ENCODE measurements at places on chromosomes 16 and 17. TPM values are rescaled to one million over a fixed set of nuclear protein-coding genes. Genes with fewer than 3 reads are reported as not detected.

The ICAM2 gene
- total RNA-seq = not detected

The TP53TG3C gene
- not detected for total RNA-seq

The GRIN2A gene
- total RNA-seq = 0.04 TPM

DNA sequence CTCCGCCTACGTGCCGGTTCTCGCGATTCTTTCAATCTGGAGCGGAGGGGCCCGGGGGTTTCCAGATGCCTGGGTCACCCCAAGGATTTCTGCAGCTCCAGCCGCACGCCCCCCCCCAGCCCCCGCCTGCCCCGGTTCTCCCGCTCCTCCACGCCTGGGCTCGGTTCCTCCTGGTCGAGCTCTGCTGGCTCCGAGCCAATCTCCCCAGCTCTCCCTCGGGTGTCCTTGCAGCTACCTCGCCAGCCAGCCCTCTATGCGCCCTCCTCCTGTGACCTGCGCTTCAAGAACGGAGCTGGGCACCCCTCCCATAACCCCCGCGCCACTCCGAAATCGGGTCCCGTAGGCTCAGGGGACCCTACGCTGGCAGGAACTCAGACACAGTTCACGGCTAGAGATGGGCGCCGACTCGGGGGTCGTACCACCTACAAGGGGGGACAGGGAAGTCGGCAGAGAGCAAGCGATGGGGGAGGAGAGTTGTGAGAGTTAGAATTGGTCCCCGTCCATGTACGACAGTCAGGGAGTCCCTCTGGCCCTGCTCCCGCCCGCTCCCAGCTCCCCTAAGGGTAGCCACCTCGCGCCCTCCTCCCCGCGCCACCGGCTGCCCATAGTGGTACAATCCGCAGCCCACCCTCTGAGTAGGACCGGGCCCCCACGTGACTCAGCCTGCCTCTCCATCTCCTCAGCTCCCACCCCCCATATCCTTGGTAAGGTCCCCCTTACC, 961 bp downstream of the FGF11 start:
- no peak overlapping the region for H3K27ac ChIP-seq
- DNase-seq = peak; percentile 28
- peaks cover 4% of the 10 kb centered on the region for H3K4me1 ChIP-seq

GRCh38 chr17:60390186-60390585, 1.7 kb downstream of the USP32 start:
- H3K4me1 ChIP-seq = peaks cover 23% of the 10 kb centered on the region
- DNase-seq = peak; percentile 58
- no peaks in the 10 kb centered on the region for H3K27me3 ChIP-seq
- H3K4me3 ChIP-seq = peak overlapping the region; percentile 83

DNA sequence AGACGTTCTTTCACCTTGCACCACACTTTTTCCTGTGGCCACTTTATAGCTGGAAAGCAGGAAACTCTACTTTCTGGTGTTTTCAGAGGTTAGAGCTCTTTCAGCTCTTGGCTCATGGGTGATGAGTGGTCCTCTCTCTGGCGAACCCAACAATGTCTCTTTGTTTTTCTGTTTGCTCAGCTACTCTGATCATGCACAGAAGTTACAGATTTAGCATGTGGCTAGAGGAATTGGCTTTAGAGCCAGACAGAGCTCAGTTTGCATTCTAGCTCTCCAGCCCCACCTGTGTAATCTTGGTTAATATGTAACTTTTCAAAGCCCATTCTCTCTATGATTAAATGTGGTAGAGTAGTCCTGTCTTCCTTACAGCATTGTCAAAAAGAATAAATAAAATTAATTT, 225.2 kb downstream of the HAPSTR1 start:
- no peaks in the 10 kb centered on the region for H3K36me3 ChIP-seq
- no peaks in the 10 kb centered on the region for H3K4me1 ChIP-seq
- no peaks in the 10 kb centered on the region for H3K27me3 ChIP-seq

GRCh38 chr16:77816293-77816692, 27.9 kb downstream of the VAT1L start:
- no peak for DNase-seq
- H3K4me3 ChIP-seq = no peak overlapping the region
- no peaks in the 10 kb centered on the region for H3K36me3 ChIP-seq

DNA sequence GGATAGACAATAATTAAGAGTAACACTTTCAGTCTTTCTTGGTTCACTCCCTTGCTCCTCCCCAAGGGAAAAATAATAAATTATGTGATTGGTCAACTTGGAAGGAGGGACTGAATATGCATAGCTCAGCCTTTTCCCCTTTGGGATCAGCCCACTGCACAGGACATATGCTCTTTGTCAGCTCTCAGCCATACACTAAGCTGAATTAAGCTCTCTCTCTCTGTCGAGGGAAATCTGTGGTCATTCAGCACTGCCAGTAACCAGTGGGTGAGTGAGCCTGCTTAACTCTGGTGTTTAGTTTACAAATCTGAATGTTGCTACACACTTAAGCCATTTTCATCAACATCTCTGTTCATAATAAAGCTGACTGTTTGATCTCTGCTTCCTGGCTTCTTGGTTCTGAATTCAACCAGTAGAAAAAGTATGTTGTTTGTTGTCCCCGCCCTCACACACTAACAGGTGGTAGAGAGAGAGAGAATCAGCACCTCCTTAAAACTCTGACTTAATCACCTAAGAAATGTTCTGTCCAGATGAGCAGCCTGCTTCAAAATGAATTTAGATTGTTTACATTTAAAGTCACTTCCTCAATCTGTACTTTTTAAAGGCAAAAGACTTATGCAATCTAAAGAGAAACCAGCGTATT, 102.3 kb upstream of the C17orf78 start:
- H3K27ac ChIP-seq = no peak overlapping the region
- H3K36me3 ChIP-seq = peaks cover 37% of the 10 kb centered on the region
- no peak overlapping the region for H3K4me3 ChIP-seq

DNA sequence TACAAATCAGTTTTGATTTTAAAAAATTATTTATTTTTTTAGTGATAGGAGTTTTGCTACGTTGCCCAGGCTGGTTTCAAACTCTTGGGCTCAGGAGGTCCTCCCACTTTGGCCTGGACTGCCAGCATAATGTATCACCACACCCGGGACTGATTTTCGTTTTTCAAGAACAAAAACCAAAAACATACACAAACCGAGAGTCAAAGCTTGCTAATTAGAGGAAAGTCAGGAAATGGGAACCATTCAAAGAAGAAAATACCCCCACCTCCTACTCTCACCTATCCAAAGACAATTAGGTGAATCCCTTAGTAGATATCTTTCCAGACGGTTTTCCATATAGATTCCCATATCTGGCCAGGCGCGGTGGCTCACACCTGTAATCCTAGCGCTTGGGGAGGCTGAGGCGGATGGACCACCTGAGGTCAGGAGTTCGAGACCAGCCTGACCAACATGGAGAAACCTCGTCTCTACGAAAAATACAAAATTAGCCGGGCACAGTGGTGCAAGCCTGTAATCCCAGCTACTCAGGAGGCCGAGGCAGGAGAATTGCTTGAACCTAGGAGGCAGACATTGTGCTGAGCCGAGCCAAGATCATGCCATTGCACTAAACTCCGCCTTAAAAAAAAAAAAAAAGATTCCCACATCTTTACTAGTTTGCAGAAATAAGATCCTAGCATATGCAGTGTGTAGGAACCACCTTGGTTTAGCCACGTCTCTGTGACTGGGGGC, 883 bp upstream of the SPN start:
- H3K36me3 ChIP-seq = no peaks in the 10 kb centered on the region
- no peak overlapping the region for H3K4me3 ChIP-seq
